ENCODE measurements at places on chromosomes 3 and 15.
A peak's percentile ranks its signal among the peaks of the same experiment; 100 is the strongest.

GRCh38 chr3:37891227-37891626, 29.5 kb downstream of the CTDSPL start:
- DNase-seq, result no peak

- DNase-seq, result peak; percentile 99
Observed at GRCh38 chr3:192879346-192880031, 38.2 kb downstream of the MB21D2 start.

- DNase-seq, result no peak
Observed at GRCh38 chr3:111749171-111750170, 109.6 kb upstream of the PHLDB2 start.

DNA sequence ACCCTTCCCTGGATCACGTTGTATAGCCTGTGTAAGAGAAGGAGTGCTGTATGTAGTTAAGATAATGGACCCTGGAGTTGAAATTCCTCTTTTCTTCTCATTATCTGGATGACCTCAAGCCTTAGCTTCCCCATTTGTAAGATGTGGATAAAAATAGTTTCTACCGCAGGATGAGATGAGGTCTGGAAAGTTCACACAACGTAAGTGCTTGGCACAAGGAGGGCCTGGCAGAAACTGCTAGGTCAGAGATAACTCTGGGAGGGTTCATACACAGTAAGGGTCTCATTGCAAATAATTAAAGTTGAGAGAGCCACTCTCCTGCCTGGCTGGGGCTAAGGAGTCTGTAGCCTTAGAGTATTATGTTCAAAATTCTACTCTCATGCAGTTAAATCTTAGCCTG, 214.4 kb downstream of the LRTM1 start:
- no peak for DNase-seq

- peak; percentile 5 for DNase-seq
Observed at GRCh38 chr3:141690431-141691072, 47.5 kb upstream of the RNF7 start.

GRCh38 chr15:58513008-58513407, 81.2 kb downstream of the LIPC start:
- DNase-seq, result no peak

- DNase-seq, result no peak
Observed at GRCh38 chr3:123627673-123628670, 43.1 kb upstream of the HACD2 start.

GRCh38 chr3:30576946-30577345, 29.5 kb upstream of the TGFBR2 start:
- peak; percentile 20 for DNase-seq

GRCh38 chr15:89356634-89357298, 22.1 kb upstream of the POLG start:
- no peak for DNase-seq

DNA sequence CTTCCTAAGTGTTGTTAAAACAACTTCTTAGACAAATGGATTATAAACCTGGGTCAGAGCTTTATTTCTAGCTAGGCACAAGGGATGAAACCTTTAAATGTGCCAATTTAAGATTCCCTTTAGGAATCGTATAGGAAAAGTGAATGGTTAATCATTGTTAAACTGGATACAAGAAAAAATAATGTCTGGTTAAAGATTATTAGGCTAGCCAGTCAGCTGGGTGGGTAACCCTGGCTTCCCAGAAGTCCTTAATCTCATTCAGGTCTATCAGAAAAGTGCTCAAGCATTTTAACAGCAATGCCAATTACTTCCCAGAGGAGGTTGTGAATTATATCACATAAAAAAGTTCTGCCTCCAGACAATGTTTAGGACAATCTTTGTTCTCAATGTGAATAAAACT, 37.6 kb downstream of the NANOGP8 start:
- no peak for DNase-seq

GRCh38 chr15:35705884-35706585, 160.1 kb upstream of the DPH6 start:
- no peak for DNase-seq

DNA sequence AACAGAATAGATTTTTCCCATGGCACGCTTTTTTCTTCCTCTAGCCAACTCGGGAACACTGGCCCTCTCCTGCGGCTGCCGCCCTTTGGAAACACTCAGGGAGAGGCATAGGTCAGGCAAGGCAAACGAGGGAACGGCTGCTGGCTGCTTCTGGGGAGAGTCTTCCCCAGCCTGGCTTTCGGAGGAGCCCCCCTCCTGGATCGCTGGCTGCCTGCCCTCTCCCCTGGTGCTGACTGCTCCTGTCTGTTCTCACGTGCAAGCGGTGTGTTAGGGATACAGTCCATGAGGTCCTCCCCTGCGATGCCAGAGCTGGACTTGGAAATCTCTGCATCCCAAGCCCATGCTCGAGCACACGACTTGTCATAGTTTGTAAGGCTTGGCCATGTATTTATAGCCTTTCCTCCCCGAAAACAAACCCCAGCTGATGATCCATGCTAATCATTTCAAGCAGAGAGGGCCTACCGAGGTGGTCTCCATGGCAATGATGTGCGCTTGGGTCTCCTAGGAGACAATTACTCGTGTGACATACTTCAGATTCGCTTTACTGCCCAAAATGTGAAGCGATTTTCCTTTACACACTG, 315.6 kb upstream of the ATP10A start:
- no peak for DNase-seq

GRCh38 chr3:188949996-188950395, 221.8 kb upstream of the TPRG1 start:
- no peak for DNase-seq

GRCh38 chr3:196270499-196270898, 17.0 kb downstream of the PCYT1A start:
- DNase-seq, result no peak

GRCh38 chr3:87287011-87287410, 10.6 kb upstream of the POU1F1 start:
- peak; percentile 13 for DNase-seq

- peak; percentile 79 for DNase-seq
Observed at GRCh38 chr3:194328053-194328657, 23.0 kb downstream of the CPN2 start.

DNA sequence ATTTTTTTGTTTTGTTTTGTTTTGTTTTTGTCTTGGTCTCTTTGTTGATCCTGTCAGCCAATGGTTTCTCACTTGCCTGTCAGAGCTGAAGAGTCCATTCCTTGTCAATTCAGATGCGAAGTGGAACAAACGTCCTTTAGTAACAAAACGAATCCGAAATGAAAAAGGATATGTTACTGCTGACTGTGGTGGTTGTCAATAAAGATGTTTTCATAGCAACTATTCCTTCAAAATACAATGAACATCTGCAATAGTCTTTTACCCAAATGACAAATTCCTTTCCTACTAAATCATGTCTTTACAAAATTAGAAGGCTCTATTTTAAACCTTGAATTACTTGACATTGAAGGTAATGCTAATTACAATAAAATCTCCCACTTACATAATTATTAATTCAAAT, 134.7 kb downstream of the SERPINI1 start:
- no peak for DNase-seq

GRCh38 chr3:57959423-57960173, 48.6 kb upstream of the FLNB start:
- peak; percentile 72 for DNase-seq

DNA sequence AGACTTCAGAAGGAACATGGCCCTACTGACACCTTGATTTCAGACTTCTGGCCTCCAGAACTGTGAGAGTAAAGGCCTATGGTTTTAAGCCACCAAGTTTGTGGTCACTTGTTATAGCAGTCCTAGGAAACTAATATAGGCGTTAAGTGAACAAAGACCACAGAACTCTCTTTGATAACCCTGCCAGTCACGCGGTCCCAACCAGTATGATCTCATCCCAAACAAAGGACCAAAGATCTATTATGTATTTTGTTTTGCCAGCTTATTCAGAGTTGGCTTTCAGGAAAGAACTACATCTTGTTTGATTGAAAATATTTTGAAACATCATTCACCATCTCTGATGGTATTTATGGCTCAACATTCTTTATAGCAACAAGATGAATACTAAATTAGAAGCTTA, 294.4 kb upstream of the SLCO3A1 start:
- DNase-seq, result no peak

GRCh38 chr15:69559440-69560190, 107.0 kb downstream of the RPLP1 start:
- peak; percentile 12 for DNase-seq

DNA sequence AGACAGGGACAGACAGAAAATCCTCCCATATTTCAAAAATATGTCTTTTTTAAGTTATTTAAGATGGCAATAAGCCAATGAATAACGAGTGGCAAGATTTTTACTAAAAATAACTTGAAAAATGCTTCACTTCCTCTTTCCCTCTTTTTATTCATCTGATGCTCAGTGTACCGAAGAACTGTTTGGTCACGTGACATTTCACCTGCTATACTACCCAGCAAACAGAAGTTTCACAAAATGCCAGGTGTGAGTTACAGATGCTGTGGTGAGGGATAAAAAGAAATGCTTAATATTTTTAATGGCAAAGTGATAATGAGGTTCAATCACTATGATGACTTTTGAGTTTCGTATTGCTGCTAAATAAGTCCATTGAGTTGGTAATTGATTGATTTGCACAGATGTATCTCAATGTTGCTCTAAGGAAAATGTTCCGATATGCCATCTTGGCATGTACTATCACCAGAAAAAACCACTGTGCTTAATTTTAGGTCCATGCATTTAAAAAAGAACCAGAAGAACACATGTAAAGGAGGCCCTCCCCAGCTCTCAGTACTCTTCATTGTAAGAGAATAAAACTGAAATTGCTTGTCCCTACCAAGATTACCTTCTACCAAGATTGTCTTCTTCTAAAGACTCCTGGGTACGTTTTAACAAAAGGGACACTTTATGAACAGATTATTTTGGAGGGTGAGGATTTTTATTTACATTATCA, 26.0 kb upstream of the SEC62 start:
- DNase-seq, result no peak

DNA sequence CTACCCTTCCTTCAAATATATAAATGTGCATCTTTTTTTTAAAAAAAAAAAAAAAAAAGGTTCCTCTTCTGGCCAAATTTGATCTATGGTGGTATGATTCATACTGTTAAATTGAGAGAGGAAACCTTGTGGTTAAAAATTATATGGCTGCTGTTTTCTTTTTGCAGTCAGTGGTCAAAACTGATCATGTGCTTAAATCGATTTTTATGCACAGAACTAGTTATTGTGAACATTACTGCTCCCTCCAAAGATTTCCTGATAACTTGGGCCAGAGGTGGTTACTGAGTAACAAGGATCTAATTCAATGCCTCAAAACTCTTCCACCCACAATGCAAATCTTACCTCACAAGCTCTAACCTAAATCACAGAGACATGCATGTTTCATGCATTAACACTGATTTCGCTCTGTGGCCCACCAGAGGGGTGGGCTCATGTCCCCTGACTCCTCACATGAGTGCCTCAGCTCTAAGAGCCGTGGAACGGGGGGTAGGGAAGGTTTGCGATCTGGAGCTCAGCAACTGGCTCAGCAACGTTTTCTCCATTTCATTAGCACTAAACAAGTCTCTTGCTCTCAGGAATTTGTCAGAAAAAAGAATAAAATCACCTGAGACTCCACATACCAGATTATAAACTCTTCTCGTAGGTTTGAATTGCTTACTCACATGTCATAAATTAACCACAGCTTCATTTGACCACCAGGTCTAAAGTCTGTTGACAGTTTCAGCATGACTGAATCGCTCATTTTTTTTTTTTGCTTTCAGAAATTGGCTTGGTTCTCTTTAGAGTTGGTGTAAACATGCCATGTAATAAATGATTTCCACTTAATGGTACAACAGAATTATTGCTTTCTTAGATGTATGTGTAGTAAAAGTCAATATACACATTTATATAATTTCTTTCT, 280.4 kb downstream of the CD47 start:
- peak; percentile 45 for DNase-seq

DNA sequence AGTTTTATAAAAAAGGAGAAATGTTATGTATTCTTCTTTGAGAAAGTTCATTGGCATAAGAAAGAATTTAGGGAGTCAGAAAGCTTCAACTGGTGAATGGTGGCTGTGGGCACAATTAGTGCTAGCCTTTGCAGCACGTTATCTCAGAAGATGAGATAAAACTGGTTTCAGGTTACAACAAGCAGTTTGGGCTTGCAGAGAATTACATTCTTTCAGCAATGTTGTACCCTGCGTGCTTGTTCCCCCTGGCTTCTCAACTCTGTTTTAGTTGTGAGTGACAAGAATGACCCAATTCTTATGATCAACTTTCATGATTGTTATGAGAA, 31.6 kb upstream of the ACP3 start:
- no peak for DNase-seq

DNA sequence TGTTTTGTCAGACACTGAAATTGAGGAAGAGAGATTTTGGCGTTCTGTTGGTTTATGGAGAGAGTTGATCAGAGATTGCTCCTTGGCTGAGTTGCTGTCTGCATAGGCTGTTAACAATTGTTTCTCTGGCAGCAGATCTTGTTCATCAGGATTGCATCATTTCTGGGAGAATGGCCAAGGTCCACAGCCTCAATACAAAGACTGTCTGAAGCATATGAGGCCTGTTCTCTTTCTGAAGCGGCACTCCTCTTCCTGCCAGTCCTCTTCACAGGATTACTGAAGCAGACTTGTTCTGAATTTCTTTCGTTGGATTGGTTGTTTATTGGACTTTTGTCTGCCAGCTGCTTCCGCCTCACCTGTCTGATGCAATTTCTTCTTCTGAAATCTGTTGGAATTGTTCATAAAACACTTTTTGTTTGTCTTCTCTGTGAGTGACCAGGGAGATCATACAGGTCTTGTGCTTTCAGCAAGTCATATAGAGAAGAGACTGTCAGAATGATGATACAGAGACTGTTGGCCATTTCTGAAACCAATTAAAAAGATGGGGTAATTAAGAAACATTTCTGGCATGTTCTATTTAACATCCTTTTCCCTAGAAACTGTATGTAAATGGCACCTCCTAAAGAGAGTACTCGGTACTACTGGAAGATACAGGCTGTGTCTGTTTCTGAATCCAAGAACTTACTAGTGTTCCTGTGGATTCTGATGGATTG, 25.5 kb downstream of the SETD5 start:
- DNase-seq, result peak; percentile 98

DNA sequence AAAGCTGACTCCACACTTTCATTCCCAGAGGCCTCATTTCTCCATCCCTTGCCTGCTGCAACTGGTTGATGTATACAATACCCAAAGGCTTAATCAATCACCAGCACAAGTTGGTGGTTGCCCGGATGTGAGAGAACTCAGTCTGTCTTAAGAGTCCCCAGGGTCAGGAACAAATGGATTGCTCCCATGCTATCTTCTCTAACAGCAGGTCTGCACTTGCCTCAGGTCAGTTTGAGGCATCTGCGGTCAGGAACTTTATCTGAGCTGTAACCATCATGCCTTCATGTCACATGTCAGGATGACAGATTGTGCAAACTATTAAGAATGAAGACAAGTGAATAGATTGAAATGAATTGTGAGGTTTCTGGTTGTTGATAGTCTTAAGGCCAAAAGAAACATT, 56.1 kb downstream of the BFSP2 start:
- DNase-seq, result no peak

DNA sequence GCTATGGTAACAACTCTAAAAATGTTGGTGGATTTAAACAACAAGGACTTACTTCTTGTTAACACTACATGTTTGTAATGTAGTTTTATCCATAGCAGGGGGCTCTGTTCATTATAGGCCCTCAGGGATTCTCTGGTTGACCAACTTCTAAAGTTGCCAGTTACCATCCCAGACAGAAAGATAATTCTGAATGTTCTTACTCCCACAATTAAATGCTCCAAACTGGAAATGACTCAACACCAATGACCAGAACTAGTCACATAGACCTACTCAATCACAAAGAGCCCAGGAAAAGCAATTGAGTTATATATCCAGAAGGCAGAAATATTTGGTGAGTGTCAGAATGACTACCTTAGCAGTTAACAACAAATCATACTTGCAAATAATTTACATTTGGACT, 199.3 kb upstream of the UMPS start:
- no peak for DNase-seq

- no peak for DNase-seq
Observed at GRCh38 chr3:48548126-48548525, 8.5 kb downstream of the PFKFB4 start.
